ENCODE measurements at places on chromosomes 2 and 18.

DNA sequence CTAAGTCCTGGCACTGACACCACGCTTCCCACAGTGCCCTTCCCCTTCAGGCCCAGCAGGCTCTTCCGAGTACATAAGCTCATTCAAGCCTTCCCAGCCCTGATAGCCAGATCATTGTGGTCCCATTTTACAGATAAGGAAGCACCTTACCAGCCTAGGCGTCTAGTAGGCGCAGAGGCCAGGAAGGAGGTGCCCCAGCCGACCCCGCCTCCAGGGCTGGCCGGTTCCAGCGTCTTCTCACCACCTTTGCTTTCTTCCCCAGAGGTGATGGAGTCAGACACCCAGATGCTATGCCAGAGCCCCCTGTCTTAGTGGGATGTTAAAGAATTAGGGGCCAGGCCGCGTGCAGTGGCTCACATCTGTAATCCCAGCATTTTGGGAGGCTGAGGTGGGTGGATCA lies 28.9 kb upstream of the EFHD1 start:
- no peak overlapping the region for H3K4me3 ChIP-seq
- no peak overlapping the region for H3K27ac ChIP-seq
- no peaks in the 10 kb centered on the region for H3K4me1 ChIP-seq

GRCh38 chr2:70779911-70780545 lies 10.4 kb downstream of the FIGLA start:
- no peak overlapping the region for H3K4me3 ChIP-seq
- H3K27me3 ChIP-seq: no peaks in the 10 kb centered on the region
- H3K36me3 ChIP-seq: no peaks in the 10 kb centered on the region
- DNase-seq: no peak

DNA sequence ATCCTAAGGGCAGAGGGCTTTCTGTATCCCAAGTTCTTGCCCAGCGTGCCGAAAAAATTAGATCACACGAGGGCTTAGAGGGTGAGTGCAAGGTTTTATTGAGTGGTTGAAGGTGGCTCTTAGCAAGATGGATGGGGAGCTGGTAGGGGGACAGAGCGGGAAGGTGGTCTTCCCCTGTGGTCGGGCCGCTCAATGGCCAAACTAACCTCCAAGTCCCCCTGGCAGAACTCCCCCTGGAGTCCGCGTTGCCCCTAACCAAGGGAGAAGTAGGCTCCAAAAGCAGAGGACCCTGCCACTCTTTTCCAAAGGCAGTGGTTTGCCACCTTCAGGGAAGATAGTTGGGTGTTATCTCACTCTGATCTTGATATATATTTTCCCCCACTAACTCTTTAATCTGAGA lies 63.4 kb downstream of the LYPD1 start:
- H3K27me3 ChIP-seq: no peaks in the 10 kb centered on the region
- no peaks in the 10 kb centered on the region for H3K36me3 ChIP-seq
- H3K4me3 ChIP-seq: no peak overlapping the region
- no peak for DNase-seq
- no peaks in the 10 kb centered on the region for H3K4me1 ChIP-seq

DNA sequence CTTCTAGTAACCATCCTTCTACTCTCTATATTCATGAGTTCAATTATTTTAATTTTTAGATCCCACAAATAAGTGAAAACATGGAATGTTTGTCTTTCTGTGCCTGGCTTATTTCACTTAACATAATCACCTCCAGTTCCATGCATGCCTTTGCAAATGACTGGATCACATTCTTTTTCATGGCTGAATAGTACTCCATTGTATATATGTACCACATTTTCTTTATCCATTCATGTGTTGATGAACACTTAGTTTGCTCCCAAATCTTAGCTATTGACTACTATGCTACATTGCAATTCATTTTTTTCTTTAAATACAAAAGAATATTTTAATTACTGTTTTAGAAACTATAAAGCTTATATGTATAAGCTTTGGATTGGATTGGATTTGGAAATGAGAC lies 240.4 kb upstream of the LYPD1 start:
- no peaks in the 10 kb centered on the region for H3K4me1 ChIP-seq
- H3K27ac ChIP-seq: no peak overlapping the region
- no peak overlapping the region for H3K4me3 ChIP-seq
- H3K36me3 ChIP-seq: no peaks in the 10 kb centered on the region

- H3K4me3 ChIP-seq: no peak overlapping the region
- H3K36me3 ChIP-seq: peaks cover 9% of the 10 kb centered on the region
- no peak overlapping the region for H3K27ac ChIP-seq
Measured at GRCh38 chr2:71546275-71546638, 92.9 kb downstream of the DYSF start.

DNA sequence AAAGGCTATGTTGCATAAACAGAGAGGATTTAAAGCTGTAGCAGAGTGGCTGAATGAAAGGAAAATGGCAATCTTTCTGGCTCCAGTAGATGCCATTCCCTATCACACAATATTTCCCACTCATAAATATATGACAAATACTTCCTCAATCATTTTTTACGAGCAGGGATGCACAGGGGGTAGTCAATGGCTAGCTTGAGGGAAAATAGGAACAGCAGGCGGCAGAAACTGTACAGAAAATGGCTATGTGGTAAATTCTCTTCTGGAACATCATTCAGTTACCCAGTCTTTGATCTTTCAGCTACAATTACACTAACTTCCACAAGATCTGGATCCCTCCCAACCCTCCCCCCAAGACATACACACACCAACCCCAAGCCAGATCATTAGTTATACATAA lies 127.2 kb downstream of the OLA1 start:
- no peak for DNase-seq
- H3K4me3 ChIP-seq: no peak overlapping the region
- H3K4me1 ChIP-seq: no peaks in the 10 kb centered on the region
- H3K36me3 ChIP-seq: no peaks in the 10 kb centered on the region
- no peak overlapping the region for H3K27ac ChIP-seq

- no peaks in the 10 kb centered on the region for H3K27me3 ChIP-seq
- H3K4me1 ChIP-seq: no peaks in the 10 kb centered on the region
- H3K4me3 ChIP-seq: no peak overlapping the region
- no peak for DNase-seq
- H3K36me3 ChIP-seq: peaks cover 9% of the 10 kb centered on the region
Measured at GRCh38 chr2:143521396-143521795, 392.2 kb downstream of the ARHGAP15 start.

DNA sequence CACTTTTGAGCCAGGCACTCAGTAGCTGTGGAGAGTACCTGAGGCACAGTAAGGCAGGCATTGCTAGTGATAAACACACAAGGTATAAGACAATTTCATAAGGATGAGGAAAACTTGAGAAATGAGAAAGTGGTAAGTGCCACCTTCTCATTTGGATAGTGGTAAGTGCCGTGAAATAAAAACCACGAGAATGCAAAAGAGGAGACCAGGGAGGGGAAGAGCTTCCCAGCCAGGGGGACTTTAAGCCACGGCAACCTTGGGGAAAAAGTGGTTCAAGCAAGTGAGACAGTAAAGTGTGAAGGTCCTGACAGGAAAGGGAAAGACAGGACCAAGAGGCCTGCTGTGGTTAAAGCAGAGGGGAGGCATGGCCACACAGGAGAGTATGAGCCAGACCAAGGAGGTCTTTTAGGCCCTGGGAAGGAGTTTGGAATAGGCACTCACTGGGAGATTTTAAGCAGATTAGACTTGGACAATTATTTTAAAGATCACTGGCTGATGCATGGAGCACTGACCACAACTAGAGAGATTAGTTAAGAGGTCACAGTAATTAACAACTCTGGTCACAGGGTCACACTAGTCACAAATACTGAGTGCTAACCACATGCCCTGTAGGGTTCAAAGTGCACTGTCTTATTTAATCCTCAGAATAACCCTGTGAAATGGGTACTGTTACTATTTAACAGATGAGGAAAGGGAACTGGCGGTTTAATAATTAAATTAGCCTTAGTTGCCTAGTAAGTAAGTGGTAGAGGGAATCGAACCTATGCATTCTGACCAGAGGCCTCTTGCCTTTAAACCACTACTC lies 50.1 kb downstream of the THOC1 start:
- no peak for DNase-seq
- peaks cover 72% of the 10 kb centered on the region for H3K36me3 ChIP-seq
- H3K27me3 ChIP-seq: no peaks in the 10 kb centered on the region
- H3K4me3 ChIP-seq: no peak overlapping the region
- no peak overlapping the region for H3K27ac ChIP-seq

GRCh38 chr2:48397846-48398245 lies 132.1 kb upstream of the STON1 start:
- H3K4me1 ChIP-seq: peaks cover 8% of the 10 kb centered on the region
- H3K36me3 ChIP-seq: no peaks in the 10 kb centered on the region
- H3K27me3 ChIP-seq: no peaks in the 10 kb centered on the region
- no peak overlapping the region for H3K4me3 ChIP-seq
- H3K27ac ChIP-seq: no peak overlapping the region

DNA sequence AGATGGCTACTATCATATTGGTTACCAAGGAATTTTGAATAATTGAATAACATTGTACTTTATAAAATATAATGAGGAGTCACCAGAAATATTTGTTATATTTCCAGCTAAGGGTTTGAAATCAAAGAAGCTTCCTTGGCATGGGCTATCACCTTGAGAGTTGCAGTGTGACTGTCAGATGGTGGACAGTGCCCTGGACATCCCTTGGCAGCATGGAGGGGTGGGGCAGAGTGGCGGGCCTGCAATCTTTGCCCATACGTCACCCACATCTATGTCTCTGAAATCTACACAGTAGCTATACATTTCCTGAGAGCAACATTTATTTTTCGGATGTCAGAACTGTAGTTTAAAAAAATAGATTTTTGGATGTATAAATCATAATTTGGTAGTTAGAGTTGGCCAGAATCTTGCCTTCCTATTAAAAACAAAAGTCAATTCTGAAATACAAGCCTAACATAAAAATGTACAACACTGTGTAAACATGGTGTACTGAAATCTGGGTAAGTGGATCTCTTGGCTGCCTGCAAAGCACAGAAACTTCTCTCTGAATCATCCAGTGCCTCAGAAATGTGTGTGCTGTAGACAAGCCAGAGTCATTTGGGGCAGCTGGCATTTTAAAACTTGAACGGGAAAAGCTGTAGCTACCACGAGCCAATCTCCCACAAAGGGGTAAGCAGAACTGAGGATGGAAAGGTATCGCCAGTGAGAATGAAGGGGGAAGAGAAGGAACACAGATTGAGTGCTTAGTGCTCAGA lies 124.2 kb upstream of the ARHGAP28 start:
- H3K27me3 ChIP-seq: no peaks in the 10 kb centered on the region
- H3K36me3 ChIP-seq: no peaks in the 10 kb centered on the region
- H3K4me1 ChIP-seq: no peaks in the 10 kb centered on the region
- H3K27ac ChIP-seq: no peak overlapping the region
- H3K4me3 ChIP-seq: no peak overlapping the region

DNA sequence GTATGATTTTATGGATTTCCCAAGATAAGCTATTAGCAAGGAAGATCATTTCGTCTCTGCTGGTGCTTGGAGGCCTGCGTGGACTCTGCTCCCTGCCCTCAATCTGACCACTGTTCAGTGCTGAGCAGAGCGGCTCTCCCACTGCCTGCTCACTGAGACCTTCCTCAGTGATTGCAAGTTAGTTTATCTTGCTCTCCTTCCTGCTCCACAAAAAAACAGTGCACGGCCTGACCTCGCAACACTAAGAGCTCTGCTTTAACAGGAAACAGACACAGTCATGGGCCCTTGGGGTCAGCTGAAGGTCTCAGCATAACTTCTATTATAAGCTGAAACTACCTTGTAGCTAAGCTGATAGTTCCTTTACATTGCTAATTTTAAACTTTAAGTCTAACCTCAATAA lies 53.1 kb downstream of the PRELID3A start:
- no peak for DNase-seq
- no peak overlapping the region for H3K27ac ChIP-seq
- H3K4me1 ChIP-seq: no peaks in the 10 kb centered on the region
- H3K27me3 ChIP-seq: no peaks in the 10 kb centered on the region
- no peak overlapping the region for H3K4me3 ChIP-seq

DNA sequence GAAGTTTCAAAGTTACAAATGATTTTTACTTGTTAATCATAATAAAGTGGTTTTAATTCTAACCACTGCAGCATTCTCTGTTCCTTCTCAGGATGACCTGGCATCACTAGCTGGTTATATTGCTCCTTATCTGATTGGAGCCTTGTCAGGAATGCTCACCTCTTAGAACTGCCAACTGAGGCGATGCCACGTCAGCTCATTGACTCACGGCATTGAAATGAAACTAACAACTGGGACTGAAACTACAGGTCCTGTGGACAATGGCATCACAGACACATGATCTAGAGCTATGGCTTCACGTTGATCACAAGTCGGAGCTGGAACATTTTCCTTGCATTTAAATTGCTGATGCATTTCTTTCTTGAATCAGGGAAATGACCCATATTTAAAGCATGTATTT lies 54.9 kb upstream of the MAP2 start:
- no peaks in the 10 kb centered on the region for H3K4me1 ChIP-seq
- H3K36me3 ChIP-seq: no peaks in the 10 kb centered on the region
- no peaks in the 10 kb centered on the region for H3K27me3 ChIP-seq
- peak; percentile 70 for DNase-seq
- H3K27ac ChIP-seq: peak overlapping the region; percentile 54

- no peak overlapping the region for H3K4me3 ChIP-seq
- peak; percentile 84 for DNase-seq
- H3K4me1 ChIP-seq: peaks cover 49% of the 10 kb centered on the region
- no peaks in the 10 kb centered on the region for H3K27me3 ChIP-seq
- no peaks in the 10 kb centered on the region for H3K36me3 ChIP-seq
Measured at GRCh38 chr2:43269074-43269572, 42.7 kb upstream of the ZFP36L2 start.

DNA sequence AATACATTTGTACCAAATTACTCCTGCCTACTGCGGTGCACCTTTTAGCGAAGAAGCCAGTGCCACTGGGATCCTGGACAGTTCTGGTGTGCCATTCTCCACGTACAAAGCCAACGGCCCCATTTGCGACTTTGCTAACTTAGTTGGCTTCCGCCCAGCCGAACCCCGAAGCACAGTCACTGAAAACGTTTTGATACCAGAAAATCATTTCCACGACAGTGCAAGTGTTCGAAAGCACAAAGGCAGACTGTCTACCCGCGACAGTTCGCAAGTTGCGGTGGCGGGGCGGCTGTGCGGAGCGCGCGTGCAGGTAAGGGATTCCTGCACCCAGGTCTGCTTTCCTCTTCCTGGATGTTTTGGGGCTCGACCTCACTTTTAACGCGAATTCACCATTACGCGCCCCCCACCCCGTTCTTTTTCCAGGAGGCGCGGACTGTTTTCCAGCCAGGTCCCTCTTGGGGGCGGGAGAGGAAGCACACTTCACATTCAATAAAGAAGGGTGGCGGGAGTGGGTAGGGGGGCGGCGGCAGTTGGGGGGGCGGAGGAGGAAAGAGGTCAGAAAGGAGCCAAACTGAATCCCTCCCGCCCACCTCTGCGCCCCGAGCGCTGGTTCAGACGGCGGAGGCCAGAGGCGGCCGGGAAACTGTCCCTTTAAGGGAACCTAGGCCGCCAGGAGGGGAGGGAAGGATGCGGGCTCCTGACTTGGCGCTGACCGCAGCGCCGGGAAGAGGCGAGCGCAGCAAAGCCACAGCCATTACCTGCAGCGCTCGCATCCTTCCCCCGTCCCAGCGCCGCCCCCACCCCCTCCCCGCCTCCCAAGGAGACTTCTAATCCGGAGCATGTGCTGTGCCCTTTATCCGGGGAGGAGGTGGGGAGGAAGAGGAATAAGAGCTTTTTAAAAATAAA lies 107.4 kb upstream of the KCTD1 start:
- H3K4me3 ChIP-seq: peak overlapping the region; percentile 60
- peak; percentile 58 for DNase-seq
- H3K4me1 ChIP-seq: peaks cover 22% of the 10 kb centered on the region
- H3K27me3 ChIP-seq: peaks cover 91% of the 10 kb centered on the region
- H3K27ac ChIP-seq: peak overlapping the region; percentile 79

All from left lung (tissue), 14 donors.